Spinal cord (tissue), 10 donors: ENCODE measurements at places on chromosomes 7 and 10.

GRCh38 chr10:113433711-113434110 is 119.1 kb upstream of the HABP2 start:
- DNase-seq, result no peak

DNA sequence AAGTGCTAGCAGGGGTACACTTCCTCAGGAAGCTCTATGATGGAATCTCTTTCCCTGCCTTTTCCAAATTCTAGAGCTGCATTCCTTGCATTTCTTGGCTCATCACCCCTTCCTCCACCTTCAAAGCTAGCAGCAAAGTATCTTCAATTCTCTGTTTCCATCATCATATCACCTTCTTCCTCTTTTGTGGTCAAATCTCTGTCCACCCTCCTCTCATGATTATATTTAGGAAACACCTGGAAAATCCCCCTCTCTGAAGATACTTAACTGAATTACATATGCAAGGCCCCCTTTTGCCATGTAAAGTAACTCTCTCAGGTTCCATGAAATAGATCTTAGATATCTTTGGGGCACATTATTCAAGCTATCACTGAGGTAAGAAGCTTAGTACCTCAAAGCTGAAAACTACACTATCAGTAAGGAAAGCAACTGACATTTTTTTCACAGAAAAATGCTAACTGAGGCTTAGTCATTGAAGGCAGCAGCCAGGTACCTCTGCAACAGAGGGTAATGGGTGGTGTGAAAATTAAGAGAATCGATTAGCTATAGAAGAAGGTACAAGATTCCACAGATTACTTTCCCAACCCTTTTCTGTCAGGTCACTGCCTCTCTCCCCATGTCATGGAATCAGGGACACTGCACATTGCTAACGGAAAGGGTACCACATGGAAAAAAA is 197.3 kb downstream of the MACC1 start:
- no peak for DNase-seq

GRCh38 chr7:135772639-135773222 is 24.1 kb upstream of the FAM180A start:
- DNase-seq, result no peak

DNA sequence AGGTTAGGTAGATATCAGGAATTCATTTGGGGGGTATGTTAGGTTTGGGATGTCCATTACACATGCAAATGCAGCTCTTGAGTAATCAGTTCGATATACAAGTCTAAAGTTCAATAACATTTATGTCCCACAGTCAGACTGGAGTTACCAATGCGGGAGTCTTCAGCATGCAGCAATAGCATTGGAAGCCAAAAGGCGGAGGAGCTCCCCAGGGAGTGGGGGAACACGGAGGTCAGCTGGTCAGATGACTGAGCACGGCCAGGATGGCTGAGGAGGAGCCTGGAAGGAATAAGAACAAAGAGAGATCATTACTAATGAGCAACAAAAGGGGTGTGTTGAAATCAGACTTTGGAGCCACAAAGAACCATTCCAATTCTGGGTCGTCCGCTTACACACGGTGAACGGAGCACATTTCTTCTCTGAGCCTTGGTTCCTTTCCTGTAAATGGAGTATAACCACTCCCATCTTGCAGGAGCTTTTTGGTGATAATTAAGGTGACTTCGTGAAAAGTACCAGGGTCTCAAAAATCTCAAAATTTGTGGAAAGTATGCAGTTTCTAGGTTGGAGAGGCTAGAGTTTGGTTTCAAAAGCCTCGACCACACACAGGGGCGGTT is 478 bp upstream of the ZNF22 start:
- peak; percentile 84 for DNase-seq

GRCh38 chr7:13742126-13742525 is 247.3 kb downstream of the ETV1 start:
- DNase-seq, result no peak

DNA sequence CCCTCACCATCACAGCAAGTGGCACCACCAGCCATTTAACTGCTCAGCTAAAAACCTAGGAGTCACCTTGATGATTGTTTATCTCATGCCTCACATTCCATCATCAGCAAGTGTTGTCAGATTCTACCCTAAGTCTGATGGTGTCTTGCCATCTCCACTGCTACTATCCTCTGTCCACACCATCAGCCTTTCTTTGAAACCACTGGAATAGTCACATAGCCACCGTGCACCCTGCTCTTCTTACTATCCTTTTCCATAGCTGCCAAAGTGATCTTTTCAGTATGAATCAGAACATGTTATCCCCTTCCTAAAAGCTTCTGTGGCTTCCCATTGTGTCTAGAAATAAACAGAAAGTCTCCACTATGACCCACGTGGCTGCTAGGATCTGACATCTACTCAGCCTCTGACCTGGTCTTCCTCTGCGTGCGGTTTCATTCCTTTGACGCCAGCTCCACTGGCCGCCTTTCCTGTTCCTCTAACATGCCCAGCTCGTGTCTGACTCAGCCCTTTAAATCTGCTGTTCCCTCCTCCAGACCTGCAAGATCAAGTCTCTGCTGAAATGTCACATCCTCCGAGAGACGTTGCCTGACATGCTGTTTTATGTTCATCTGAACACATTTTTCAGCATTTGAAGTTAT is 16.5 kb upstream of the CHN2 start:
- DNase-seq, result peak; percentile 26
